ENCODE measurements at places on chromosomes 6 and 20.

- no peak for DNase-seq
Observed at GRCh38 chr6:161743509-161744178, 469.8 kb upstream of the AGPAT4 start.

GRCh38 chr6:131362696-131363095 is 210.3 kb upstream of the ARG1 start:
- no peak for DNase-seq

GRCh38 chr6:122363769-122364483 is 35.5 kb upstream of the HSF2 start:
- DNase-seq, result no peak

DNA sequence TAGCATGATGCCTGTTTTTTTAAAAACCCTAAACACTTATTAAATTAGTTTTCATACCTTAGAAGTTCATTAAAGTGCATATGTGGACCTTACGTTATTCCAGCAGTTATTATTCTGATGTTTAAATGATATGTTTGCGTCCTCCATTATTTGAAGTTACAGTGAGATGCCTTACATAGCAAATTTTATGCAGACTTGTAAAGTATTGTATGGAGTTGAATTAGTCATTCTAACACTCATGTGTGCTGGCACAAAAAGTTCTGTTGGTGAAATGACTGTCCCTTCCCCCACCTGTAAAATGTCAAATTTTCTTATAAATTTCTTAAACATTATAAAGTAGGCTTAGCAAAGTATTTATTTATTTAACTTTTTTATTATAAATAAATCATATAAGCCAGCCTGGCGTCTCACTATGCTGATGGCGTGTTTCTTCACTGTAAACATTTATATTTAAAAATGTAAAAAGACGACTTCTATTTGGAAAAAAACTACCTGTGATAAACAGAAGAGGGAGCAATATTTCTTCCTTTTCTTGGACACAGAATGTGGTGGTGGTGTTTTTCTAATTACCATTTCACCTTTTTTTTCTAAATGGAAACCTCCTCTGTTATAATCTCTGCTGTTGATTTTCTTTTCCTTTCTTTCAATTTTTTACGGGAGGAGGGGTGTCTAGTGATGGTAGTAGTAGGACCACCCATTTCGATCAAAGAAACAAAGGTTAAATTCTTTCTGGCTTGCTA is 155.4 kb downstream of the RFPL4B start:
- no peak for DNase-seq
